ENCODE measurements at places on chromosomes 2 and 18.

DNA sequence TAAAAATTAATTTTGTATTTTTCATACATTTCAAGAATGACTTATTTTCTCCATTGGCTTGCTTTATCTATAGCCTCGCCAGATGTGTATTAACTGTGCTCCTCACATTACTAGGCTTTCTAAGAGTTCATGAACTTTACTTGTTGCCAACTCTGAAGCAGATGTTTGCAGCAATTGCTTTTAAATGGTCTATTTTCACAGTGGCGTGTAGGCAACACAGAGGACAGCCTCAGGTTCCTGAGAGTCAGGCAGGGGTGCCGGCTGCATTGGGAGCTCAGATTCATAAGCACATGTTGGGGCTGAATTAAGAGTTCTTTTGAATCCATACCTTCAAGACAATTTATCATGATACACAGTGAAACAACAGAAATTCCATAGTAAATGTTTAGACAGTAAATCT lies 179.2 kb upstream of the PXDN start:
- no peak for DNase-seq

- DNase-seq = no peak
Measured at GRCh38 chr18:32760391-32760790, 12.4 kb downstream of the KLHL14 start.

GRCh38 chr2:208049441-208049840 lies 24.1 kb upstream of the PLEKHM3 start:
- no peak for DNase-seq

DNA sequence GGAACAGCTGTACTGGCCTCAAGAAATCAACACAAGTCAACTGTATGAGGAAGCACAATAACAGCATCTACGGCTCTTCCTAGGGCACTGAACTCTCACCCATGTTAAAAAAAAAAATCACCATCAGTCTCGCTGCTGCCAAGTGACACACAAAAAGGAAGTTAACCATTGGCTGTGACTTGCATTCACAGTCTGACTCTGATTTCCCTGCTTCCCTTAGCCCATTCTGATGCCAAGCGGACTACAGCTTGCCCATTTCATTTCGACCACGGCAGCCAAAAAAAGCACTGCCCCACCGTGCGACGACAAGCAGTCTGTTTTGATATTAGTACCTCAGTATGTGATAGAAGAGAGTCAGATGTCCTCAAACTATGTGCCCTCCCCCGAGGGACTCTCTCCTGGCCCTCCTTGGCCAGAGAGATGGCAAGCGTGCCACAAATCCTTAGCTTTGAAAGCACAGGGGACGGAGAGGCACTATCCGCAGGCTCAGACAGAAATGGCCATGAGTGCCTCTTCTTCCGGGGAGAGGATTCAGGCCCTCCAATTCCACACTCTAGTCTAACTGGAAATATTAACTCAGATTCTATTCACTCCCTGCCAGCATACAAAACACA lies 250.0 kb downstream of the TCF4 start:
- DNase-seq = no peak

DNA sequence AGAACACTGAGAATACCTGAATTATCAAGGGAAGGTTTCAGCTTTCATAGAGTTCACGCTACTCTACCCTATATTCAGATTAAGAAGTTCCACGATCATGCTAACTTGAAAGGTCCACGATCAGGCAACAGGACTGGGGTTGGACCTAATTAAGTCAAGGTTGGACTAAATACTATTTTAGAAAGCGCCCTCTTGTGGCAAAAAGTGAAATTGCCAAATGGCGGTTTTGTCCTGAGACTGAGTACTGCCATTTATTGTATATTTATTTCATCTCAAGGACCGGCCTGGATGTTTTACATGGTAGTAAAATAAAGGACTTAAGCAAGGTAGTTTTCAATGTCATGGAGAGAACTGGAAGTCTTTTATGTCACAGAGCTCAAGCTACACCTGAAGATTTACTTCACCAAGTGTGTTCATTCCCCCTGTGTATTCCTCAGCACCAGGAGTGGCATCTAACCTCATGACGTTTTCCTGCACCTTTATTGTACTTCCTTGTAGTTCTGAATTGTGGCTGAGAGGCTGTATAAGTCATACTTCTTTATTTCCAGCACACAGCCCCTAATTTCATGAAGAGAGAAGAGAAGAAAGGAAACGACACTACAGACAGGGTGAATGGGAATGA lies 56.8 kb downstream of the SRD5A2 start:
- DNase-seq = peak; percentile 62

GRCh38 chr2:196104066-196104465 lies 35.4 kb upstream of the DNAH7 start:
- no peak for DNase-seq
